ENCODE measurements at places on chromosomes 16 and 17.
A peak's percentile ranks its signal among the peaks of the same experiment; 100 is the strongest.

GRCh38 chr17:69565447-69565846, 150.9 kb downstream of the MAP2K6 start:
- no peak for DNase-seq

DNA sequence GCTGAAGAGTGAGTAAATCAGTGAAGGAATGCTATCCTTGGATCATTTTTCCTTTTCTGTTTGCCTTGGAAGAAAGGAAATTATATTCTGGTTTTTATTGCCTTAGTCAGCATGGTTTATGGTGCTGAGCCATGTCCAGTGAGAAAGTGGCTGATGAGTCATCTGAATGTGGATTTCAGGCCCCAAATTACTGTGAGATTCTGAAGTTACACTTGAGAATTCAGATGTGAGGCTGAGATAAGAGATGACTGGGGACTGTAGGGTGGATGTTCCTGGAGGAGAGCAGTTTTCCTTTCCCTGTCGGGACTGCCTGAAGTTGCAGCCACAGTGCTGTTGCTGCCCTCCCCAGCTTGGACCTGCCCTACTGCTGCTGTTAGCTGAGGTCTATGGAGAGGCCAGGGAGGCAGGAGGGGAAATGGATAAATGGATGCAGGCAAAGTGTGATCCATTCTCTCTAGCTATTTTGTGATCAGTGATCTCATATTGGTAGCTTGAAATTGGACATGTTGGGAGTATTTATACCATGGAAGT, 4.2 kb upstream of the MAP3K14 start:
- no peak for DNase-seq

DNA sequence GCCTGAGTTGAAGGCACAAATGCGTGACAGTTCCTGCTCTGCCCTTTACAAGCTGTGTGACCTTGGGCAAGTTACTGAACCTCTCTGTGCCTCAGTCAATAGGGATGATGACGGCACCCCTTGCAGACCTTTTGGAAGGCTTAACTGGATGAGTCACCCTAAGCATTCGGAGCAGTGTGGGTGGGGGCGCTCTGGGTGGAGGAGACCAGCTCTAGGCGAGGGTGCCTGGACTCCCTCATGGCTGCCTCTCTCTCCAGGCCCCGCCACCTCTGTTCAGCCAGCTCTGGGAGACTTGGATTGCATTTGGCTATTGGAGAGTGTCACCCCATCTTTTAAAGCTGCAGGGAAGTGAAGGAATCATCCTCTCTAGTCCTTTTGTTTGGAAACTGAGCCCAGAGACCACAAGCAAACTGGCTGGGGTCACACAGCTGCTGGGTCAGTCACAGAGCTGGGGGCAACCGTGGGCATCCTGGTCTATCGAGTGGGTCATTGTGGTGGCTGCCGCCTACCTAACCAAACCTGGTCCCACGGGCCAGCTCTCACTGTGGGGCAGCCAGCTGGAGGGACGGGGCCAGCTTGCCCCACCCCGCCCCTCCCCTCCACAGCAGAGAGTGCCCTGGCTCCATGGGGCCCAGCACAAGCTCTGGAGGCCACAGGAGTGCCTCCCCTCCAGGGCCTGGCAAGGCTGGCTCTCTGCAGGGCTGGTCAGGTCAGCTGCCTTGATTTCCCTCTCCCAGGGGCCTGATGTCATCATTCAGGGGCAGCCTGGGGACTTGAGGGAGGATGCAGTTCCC, 20.2 kb upstream of the GSE1 start:
- no peak for DNase-seq

- peak; percentile 44 for DNase-seq
Measured at GRCh38 chr16:50326835-50327465, 41.8 kb downstream of the BRD7 start.

DNA sequence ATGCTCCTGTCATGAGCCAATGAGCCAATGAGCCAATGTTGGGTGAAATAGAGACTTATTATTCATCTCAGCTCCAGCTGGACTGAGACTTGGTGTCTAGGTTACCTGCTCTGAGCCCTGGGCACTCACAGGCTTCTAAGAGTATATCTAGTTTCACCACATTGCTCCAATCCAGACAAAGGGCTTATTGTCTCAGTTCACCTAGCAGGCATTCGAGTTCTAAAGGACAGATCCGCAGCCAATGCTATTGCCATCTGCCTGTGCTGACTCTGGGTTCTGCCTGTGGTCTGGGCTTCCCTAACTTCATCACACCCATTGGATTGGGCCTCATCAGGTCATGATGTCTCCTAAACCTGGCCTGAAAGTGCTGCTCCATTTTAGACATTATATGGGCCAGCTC, 66.1 kb upstream of the HS3ST4 start:
- no peak for DNase-seq

- DNase-seq = no peak
Measured at GRCh38 chr16:77057161-77057774, 133.7 kb upstream of the MON1B start.

GRCh38 chr16:22088642-22089041, 3.7 kb upstream of the VWA3A start:
- DNase-seq = no peak

DNA sequence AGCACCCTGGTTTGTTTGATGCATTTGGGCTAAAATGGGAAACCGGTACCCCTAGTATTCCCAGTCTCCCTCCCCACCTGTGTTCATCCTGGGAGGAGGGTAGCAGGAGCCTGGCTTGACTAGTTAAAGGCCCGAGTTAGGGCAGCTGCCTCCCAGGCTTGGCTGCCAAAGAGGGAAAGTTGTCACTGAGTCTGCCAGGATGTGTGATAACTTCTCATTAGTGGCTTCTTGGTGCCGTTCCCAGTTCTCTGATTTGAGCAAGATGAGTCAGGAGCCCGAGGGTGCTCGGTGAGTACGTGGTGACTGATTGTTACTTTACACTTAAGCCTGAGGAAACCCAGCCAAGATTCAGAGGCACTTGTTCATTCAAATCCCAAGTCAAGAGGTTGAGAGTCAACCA, 2.5 kb downstream of the KRT32 start:
- DNase-seq = no peak

- DNase-seq = no peak
Measured at GRCh38 chr16:11066261-11066870, 122.0 kb downstream of the CLEC16A start.

- DNase-seq = no peak
Measured at GRCh38 chr16:81384006-81384405, 60.6 kb upstream of the CMIP start.

- no peak for DNase-seq
Measured at GRCh38 chr17:17506181-17506741, 10.1 kb upstream of the RASD1 start.

DNA sequence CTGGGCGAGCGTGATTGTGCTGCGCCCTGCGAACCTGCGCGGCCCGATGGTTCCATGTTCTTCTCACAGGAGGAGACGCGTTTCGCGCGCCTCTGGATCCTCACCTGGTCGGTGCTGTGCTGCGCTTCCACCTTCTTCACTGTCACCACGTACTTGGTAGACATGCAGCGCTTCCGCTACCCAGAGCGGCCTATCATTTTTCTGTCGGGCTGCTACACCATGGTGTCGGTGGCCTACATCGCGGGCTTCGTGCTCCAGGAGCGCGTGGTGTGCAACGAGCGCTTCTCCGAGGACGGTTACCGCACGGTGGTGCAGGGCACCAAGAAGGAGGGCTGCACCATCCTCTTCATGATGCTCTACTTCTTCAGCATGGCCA, 1.0 kb downstream of the FZD2 start:
- DNase-seq = no peak

- DNase-seq = no peak
Measured at GRCh38 chr16:55832425-55832772, 497 bp downstream of the CES1 start.

DNA sequence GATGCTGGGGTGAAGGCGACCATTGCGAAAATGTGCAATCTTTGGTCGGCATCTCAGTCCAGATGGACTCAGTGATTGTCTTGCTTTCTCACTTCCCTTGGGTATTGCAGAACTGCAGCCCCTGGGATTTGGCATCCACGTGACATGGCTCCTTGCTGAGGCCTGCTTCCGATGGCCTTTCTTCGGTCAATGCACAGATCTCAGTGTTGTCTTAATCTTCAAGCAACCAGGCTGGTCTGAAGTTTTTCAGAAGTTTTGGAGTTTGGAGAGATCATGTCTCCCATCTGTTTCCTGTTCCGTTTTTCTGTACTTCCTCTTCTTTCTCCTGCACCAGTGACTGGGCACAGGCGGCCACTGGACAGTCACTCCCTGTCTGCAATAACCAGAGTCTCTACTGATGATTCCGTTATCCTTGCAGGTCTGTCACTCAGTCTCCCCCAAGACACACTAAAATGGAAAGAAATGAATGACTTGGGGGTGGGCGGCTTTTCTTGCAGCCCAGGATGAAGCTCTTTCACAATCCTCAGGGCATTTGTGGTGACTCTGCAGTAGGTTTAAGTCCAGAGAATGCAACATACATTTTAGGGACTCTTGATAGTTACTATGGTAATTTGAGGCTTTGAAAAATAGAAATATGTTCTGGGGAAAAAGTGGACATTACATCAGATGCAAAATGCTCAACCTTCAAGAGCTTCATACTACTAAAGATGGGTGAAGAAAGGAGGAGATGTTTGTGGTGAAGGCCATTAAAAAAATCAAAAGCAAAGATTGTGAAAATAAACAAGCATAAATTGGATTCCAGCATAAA, 106.3 kb upstream of the ZFHX3 start:
- no peak for DNase-seq

GRCh38 chr17:46916211-46916610, 6.7 kb upstream of the GOSR2 start:
- no peak for DNase-seq

DNA sequence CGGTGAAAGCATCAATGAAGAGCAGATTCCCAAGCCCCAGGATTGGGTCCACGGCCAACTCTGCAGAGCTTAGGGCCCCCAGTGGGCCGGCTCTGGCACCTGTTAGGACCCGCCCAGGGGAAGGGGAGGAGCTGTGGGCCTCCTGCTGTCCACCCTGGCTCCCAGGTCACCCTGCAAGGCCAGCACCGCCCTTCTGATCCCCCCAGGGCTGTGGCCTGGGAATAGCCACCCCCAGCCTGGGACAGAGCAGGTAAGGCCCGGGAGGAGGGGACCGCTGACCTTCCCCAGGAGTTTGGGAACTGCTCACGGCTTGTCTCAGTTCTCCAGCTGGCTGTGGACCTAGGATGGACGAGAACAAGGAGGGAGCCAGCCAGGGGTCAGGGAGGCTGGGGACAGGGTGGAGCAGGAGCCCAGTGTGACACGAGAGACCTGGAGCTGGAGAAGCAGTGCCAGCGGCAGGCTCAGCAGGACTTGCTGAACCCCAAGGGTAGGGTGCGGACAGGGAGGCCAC, 39.3 kb upstream of the SLC38A10 start:
- no peak for DNase-seq

DNA sequence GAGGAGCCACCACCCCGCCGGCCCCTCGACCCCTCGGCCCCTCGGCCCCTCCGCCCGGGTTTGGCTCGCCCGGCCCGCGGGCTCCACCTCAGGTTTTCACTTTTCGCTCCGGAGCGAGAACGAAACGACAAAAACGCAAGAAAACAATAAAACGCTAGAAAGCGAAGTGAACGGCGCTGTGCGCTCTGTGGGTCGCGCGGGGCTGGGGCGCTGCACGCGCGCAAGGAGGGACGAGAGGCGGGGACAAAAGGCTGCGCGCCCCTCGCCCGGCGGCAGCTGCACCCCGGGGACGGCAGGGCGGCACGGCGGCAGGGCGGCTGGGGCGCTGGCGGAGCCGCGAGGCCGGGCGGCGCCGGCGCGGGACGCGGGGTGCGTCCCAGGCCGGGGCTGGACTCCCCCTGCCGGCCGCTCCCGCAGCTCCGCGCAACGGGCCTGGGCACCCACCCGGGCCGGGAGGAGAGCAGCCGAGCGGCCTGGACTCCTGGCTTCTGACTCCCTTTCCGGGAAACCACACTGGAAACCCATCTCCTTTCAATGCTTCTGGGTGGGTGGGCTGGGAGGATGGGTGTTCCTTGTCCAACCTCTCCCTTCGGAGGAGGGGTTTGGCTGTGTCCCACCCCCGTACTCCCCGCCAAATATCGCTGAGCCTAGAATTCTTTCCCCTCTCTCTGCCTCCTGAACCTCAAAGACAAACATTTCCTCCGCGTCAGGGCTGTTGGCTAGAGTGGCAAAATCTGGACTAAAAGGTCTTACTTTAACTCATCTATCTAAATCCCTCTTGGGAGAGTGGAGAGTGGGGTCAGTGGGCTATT, 9.9 kb downstream of the TBX2 start:
- no peak for DNase-seq

- no peak for DNase-seq
Measured at GRCh38 chr17:32747856-32748255, 129.1 kb downstream of the MYO1D start.

DNA sequence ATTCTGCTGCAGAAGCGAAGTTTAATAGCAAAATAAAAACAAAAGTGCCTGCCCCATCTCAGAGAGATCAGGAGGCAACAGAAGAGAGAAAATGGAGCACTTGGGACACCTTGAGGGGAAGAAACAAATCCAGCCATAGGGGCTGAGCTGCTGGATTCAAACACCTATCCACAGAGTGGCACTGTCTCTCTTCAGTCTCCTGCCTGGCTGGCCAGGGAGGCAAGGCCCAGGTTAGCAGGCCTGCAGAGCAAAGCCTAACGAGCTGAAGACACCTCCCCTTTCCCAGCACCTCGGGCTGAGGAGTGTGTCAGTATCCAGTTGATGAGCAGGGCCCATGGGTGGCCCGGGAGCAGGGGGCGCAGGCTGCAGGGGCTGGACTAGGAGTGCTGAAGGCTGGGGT, 8.8 kb upstream of the KRT31 start:
- DNase-seq = no peak

DNA sequence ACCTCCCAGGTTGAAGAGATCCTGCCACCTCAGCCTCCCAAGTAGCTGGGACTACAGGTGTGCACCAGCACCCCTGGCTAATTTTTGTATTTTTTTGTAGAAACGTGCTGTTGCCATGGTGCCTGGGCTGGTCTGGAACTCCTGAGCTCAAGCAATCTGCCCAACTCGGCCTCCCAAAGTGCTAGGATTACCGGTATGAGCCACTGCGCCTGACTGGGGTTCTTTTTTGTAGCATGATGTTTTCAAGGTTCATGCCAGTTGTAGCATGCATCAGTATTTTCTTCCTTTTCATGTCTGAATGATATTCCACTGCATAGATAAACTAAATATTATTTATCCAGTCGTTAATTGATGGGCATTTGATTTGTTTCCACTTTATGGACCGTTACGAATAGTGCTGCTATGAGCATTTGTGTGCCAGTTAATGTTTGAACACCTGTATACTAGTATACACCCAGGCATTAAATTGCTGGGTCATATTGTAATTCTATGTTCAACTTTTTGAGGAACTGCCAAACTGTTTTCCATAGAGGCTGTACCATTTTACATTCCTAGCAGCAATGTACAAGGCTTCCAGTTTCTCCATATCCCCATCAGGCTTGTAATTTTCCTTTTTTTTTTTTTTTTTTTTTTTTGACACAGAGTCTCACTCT, 24.8 kb upstream of the CEP20 start:
- no peak for DNase-seq
